Activated T-helper 9 cell treated with anti-CD3 and anti-CD28 coated beads, Interleukin-2, amount 50 U/mL, for 16 hours (primary cell): ENCODE measurements at places on chromosomes 2 and 18.

- no peak for DNase-seq
Observed at GRCh38 chr2:240389302-240389805, 46.1 kb upstream of the GPC1 start.

- no peak for DNase-seq
Observed at GRCh38 chr18:73124175-73124574, 256.4 kb upstream of the NETO1 start.

GRCh38 chr2:219178377-219179175 lies 501 bp downstream of the RETREG2 start:
- DNase-seq = peak; percentile 26

DNA sequence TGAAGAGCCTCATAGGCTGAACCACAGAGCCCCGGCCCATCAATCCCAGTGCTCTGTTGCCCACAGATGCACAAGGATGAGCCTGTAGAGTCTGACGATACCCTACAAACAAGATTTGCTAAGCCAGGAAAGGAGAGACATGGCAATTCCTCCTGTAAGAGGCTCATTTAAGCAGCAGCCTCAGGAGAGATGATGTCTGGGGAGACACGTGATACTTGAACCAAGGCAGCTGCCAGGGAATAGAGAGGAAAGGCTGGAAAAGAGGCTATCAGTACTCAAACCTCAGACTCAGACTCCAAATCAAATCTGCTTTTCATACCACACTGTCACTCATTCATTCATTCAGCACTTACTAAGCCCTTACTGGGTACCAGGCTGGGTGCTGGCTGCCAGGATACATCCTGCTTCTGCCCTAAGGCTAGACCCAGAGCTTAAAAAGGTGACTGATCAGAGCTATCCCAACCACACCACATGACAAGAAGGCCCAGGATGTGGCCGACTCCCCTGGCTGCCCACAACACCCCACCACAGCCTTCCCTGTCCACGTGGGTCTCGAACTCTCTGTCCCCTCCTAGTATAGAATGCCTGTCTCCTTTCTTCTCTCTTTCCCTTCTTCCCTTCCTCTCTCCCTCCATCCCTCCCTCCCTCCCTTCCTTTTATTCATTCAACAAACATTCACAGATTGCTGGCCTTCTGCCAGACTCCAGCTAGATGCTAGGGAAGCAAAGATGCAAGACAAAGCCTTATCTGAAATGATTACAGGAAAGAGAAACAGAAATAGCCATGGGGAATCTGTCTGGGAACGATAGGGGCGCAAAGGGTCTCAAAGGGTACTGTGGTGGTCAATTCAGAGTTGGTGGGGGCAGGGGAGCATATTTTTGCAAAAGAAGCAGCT lies 23.4 kb upstream of the KCNK3 start:
- DNase-seq = no peak

- no peak for DNase-seq
Observed at GRCh38 chr2:13654416-13654815, 937.7 kb downstream of the TRIB2 start.

DNA sequence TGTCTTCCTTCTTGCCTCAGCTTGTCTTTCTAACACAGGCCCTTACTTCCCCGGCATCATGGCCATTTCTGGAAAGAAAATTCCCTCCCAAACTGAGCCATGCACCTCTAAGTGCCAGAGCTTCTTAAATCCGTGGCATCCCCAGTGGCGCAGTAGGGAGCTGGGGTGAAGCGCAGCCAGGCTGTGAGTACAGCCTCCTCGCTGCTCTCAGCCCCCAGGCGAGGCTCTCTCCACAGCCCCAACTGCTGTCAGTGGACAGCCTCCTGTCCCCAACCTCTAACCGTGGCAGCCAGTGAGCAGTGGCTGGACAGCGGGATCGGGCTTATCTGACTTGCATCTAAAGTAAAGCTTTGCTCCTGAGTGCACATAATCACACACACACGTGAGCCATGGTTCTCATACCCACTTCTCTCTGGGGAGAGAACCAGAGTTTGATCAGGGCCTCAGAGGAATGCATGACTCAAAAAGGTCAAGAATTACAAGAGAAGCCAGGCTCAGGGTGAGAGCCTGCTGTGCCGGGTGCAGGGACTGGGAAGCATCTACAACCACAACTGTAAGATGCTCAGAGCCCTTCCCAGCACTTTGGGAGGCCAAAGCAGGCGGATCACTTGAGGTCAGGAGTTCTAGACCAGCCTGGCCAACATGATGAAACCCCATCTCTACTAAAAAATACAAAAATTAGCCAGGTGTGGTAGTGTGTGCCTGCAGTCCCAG lies 50.7 kb downstream of the SFXN5 start:
- DNase-seq = no peak

DNA sequence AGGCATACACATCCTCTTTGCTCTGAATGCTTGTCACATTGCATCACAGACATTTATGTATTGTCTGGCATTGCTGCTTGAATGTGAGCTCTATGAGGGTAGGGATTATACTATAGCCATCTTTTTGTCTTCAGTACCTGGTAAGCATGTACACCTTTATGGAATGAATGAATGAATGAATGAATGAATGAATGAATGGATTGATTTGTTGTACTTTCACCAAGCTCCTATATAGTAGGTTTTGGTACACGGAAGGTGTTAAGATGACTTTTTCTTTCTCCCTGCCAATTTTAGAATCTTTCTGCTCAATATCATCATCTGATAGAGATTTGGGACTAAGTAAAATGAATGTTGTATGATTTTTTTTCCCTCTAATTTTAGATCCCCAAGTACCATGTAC lies 13.5 kb downstream of the LTBP1 start:
- DNase-seq = no peak

DNA sequence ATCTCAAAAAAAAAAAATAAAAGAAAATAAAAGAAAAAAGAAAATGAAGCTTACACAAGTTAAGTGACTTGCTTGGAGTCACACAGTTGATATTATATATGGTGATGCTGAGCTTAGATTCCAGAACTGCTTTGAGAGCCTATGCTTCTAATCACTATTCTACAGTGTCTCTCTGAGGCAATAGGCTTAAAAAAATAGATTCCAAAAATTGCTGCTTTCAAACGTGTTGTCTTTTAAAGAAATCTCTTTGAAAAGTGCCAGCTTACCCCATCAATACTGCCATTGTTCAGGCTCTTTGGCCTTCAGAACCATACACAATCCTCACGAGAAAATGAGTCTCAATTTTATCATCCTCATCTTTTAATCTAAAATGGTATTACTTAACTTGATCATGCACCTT lies 102.6 kb downstream of the CDK15 start:
- no peak for DNase-seq

GRCh38 chr2:16482460-16482859 lies 183.2 kb downstream of the CYRIA start:
- DNase-seq = no peak

DNA sequence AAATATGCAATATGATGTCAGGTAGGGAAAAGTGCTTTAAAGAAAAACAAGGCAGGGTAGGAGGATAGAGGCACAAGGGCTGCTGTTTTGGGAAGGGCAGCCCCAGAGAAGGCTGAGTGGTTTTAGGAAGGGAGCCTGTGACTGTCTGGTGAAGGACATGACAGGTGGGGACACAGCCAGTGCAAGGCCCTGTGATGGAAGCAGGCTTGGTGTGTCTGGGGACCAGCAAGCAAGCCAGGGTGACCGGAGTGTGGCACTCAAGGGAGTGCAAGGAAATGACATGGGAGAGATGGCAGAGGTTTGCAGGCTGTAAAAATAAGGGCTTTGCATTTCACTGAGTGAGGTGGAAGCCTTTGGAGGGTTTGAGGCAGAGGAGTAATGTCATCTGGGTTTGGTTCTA lies 62.0 kb downstream of the LTBP1 start:
- no peak for DNase-seq

- DNase-seq = no peak
Observed at GRCh38 chr18:26255695-26256622, 29.7 kb downstream of the TAF4B start.

DNA sequence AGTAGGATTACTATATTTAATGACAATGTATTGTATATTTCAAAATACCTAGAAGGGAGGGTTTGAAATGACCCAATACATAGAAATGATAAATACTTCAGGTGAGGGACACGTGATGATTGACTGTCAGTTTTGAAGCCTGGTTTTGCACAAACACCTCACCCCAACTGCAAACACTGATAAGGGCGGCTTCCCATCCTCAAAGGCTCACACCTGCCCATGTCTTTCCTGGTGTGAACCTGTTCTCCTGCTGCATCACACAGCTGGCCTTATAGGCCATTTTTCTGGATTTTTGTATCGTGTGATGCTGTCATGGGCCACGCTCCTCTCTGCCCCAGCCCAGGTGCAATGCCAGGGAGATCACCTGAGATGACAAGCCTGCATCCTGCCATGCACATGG lies 166.5 kb upstream of the NCK2 start:
- DNase-seq = no peak

GRCh38 chr18:25066516-25066915 lies 285.4 kb downstream of the ZNF521 start:
- no peak for DNase-seq

GRCh38 chr18:28004606-28005005 lies 172.3 kb downstream of the CDH2 start:
- DNase-seq = no peak
